ENCODE measurements at places on chromosomes 6 and 20.

DNA sequence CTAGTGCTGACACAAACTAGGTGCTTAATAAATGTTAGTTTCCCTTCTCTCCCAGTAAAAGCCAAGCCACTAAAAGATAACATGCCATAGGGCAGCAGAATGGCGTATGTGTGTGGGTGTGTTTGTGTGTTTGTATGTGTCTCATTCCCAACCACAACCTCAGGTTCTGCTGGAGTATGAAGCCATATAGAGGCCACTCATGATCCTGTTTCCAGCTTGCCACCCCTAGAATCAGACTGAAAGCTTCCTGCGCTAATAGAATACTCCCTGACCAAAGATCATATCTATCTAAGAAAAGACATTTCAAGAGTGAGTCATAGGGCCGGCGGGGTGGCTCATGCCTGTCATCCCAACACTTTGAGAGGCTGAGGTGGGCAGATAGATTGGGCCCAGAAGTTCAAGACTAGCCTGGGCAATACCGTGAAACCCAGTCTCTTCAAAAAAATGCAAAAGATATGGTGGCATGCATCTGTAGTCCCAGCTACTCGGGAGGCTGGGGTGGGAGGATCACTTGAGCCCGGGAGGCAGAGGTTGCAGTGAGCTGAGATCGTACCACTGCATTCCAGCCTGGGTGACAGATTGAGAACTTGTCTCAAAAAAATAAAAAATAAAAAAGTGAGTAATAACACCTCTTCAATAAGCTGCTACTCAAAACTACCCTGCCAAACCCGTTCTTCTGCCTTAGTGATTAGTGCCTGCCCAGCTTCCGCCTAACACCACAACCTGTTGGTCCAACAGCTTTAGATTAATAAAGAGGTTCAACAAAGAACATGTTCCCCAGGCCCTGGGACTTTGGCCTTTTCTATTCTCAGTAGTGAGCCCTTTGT is 11.8 kb upstream of the SNRPC start:
- peak; percentile 29 for DNase-seq

- no peak for DNase-seq
Observed at GRCh38 chr6:85864453-85865401, 222.0 kb upstream of the SYNCRIP start.

- no peak for DNase-seq
Observed at GRCh38 chr6:53139841-53140413, 8.7 kb downstream of the GCM1 start.

GRCh38 chr20:16350465-16350864 is 222.8 kb downstream of the KIF16B start:
- peak; percentile 26 for DNase-seq

GRCh38 chr20:61590236-61590635 is 338.2 kb downstream of the CDH4 start:
- no peak for DNase-seq

GRCh38 chr6:72826037-72826436 is 204.2 kb downstream of the KCNQ5 start:
- peak; percentile 29 for DNase-seq

GRCh38 chr20:37882961-37883712 is 19.8 kb upstream of the VSTM2L start:
- no peak for DNase-seq

DNA sequence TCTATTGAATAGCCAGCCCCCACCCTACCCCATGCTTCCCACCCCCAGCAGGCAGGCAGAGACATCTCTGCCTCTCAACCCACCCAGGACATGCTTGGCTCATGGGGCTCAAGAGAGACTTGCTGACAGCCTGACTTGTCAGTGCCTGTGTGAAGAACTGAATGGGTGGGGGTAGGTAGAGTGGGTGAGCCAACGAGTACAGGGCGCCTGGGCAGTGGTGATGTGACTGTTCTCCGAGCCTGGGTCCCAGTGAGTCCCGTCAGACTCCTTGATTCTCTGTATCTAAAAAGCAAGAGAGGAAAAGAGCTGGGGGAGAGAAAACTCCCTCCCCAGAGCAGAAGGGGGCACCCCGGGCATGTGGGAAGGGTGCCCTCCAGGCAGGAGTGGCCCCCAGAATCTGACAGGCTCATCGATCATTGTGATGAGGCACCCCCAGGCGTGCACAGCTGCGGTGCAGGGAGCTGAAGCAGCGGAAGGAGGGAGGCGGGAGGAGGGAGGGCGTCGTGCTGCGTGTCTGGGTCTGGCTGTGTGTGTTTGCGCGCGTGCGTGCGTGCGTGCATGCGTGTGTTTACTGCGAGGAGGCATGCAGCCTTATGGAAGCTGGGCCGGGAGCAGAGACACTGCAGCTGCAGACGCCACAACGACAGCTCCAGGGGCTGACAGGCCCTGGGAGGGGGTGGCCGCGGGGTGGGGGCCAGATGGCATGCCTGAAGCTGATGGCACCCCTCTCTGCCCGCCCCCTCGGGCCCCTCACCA is 40.2 kb downstream of the FOXP4 start:
- no peak for DNase-seq

DNA sequence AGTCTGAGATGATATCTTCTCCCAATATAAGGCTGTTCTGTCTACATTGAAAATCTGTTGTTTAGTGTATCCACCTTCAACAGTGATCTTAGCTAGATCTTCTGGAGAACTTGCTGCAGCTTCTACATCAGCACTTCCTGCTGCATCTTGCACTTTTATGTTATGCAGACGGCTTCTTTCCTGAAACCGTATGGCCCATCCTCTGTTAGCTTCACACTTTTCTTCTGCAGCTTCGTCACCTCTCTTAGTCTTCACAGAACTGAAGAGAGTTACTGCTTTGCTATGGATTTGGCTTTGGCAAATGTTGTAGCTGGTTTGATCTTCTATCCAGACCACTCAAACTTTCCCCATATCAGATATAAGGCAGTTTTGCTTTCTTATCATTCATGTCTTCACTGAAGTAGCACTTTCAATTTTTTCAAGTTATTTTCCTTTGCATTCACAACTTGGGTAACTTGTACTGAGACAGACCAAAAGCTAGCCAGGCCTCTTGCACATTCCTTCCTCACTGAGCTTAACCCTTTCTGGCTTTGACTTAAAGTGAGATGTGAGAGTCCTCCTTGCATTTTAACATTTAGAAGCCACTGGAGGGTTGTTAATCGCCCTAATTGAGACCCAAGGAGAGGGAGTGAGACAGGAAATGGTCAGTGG is 110.1 kb downstream of the PREP start:
- no peak for DNase-seq

DNA sequence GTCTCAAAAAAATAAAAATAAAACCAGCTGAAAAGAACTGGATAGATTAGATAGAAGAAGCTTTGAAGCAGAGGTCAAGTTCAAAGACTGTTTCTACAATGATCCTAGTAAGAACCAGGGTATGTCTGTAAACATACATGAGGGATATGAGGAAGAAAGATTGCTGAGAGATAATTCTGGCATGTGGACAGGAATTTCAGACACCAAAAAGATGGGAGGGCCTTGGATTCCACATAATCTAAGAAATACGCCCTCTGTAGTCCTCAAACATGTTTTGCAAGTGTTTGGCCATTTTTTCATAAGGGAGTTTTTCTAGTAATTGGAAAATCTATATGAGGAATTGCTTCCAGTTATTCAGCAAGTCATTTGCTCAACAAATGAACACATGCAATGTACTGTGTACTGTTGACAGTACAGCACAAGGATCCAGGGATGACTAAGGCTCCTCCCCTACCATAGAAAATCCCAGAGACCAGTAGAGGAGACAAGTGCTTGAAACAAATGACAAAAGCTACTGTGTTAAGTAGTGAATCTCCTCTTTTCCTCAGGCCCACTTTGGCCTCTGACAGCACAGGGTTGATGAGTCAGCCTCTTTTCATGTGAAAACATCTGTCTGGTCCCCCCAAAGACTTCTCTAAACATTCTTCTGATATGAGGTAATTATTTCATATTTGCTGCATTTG is 795.9 kb downstream of the MAFB start:
- peak; percentile 40 for DNase-seq

DNA sequence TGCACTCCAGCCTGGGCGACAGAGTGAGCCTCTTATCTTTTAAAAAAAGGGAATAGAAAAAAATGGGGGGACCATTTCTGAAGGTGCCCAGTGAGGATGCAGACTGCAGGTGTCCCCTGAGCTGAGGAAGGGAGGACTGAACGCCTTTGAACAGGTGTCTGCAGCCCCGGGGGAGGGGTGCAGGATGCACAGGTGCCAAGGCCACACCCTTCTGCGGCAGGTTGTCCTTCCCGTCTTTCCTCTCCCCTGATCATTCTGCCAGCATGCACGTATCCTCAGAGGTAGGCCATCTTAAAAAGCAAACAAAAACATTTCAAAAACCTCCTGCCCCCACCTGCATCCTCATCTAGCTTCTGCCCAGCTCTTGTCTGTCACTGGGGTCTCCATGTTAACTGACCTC is 101.3 kb downstream of the MTHFD1L start:
- DNase-seq = no peak

DNA sequence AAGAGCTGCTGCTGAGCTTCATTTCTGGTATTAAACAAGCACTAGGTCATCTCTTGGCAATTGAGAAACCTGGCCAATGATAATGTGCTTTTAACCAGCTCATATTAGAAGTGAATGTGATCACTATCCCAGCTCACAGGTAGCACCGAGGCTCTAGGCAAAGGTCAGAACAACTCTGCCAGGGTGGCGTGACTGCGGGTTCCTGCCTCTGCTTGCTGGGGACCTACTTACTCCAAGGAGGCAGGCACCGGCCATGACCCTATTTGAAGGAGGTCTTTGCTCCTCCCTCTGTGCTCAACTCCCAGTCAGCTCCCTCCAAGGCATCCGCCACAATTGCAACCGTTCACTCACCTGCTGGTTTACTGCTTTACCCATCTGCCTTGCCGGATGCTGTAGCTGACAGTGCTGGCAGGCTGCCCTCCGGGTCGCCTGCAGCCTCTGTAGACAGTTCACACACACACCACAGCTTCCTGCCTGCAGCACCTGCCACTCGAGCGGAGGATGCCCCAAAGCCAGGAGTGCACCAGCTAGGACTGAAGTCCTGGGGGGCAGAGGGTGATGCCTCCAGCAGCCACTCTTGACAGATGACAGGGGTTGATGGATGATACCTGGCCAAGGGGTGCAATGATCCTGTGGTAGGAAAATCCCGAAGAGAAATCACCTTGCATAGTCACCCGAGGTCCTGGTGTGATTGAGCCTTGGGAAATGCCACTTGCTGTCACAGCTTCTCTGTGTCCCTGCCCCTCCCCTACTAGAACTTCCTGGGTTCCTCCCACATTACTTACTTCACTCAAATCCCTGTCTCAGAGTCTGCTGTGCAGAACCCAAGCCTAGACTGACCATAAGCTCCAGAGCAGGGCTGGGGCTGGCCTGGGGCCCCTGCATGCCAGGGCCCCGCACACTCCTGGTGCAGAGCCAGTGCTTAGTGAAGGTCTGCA is 8.8 kb upstream of the VSX1 start:
- peak; percentile 50 for DNase-seq

GRCh38 chr6:3005077-3005476 is 5.4 kb downstream of the NQO2 start:
- DNase-seq = no peak

- no peak for DNase-seq
Observed at GRCh38 chr20:50824137-50824536, 29.3 kb downstream of the BCAS4 start.

DNA sequence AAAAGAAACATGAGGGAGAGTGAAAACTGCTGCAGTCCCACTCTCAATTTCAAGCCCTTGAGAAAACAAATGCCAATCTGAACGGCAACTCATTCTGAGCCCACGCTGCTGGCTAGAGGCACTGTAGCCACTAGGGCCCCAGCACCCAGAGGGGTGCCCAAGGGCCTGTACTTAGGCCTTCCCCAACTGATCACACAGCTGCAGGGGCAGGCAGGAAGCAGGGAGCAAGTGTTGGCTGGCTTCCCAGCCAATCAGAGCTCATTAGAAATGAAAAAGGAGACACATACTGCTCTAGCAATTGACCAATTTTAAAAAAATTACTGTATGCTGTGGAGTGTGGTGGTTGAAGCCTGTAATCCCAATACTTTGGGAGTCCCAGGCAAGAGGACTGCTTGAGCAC is 3.7 kb upstream of the BEND3 start:
- DNase-seq = no peak

GRCh38 chr6:55524441-55524840 is 54.6 kb downstream of the HMGCLL1 start:
- no peak for DNase-seq

GRCh38 chr6:14841901-14842421 is 403.9 kb upstream of the JARID2 start:
- DNase-seq = peak; percentile 87

DNA sequence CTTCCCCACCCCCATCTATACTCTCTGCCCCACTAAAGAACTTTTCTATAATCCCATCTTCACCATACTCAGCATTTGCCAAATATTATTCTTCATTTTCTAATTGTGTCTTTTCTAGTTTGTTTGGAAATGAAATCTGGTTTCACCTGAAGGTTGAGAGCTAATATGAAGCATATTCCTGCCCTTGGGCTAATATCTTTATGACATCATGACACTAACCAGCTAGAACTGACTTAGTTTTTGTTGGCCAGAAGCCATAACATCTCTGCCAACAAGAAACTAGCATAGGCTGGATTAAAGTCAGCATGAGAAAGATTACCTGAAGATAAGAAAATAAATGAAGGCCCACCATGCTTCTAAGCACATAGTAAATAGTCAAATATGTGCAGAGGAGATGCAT is 16.7 kb downstream of the UNC5CL start:
- DNase-seq = no peak

DNA sequence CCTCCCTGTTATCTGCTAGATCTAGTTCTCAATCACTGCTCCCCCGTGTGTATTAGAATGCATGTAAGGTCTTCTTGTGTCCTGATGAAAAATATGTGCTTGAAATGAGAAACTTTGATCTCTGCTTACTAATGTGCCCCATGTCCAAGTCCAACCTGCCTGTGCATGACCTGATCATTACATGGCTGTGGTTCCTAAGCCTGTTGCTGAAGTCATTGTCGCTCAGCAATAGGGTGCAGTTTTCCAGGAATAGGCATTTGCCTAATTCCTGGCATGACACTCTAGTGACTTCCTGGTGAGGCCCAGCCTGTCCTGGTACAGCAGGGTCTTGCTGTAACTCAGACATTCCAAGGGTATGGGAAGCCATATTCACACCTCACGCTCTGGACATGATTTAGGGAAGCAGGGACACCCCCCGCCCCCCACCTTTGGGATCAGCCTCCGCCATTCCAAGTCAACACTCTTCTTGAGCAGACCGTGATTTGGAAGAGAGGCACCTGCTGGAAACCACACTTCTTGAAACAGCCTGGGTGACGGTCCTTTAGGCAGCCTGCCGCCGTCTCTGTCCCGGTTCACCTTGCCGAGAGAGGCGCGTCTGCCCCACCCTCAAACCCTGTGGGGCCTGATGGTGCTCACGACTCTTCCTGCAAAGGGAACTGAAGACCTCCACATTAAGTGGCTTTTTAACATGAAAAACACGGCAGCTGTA is 73.4 kb downstream of the PTPN1 start:
- no peak for DNase-seq

- DNase-seq = no peak
Observed at GRCh38 chr6:16757332-16757731, 3.9 kb downstream of the ATXN1 start.

- DNase-seq = no peak
Observed at GRCh38 chr6:43494766-43495165, 15.4 kb downstream of the LRRC73 start.

- peak; percentile 44 for DNase-seq
Observed at GRCh38 chr6:45666846-45667245, 289.1 kb upstream of the SUPT3H start.

- DNase-seq = no peak
Observed at GRCh38 chr6:37882724-37883413, 63.3 kb downstream of the ZFAND3 start.

GRCh38 chr6:96002576-96002910 is 13.2 kb upstream of the FUT9 start:
- DNase-seq = no peak

GRCh38 chr6:152698692-152699091 is 995 bp downstream of the MYCT1 start:
- DNase-seq = no peak

All from suppressor macrophage treated with lipopolysaccharide for 1 hour (primary cell).